ENCODE measurements at places on chromosomes 2 and 18. TPM values are rescaled to one million over a fixed set of nuclear protein-coding genes. Genes with fewer than 3 reads are reported as not detected.

Gene ITPRIPL1
- 2.3 TPM for total RNA-seq

Gene EDAR
- total RNA-seq = 0.14 TPM

Gene NBEAL1
- 60.0 TPM for total RNA-seq

Gene PSMD14
- 126 TPM for total RNA-seq

Gene PRKAG3
- total RNA-seq = not detected

Gene DNPEP
- 59.5 TPM for total RNA-seq

Gene STAT1
- 59.5 TPM for total RNA-seq

Gene DNAJC10
- total RNA-seq = 153 TPM

Gene NOL4
- not detected for total RNA-seq

Gene SCN7A
- total RNA-seq = under 0.01 TPM

Gene LHCGR
- not detected for total RNA-seq

Gene CPO
- not detected for total RNA-seq

Gene NPHP1
- total RNA-seq = 1.4 TPM

Gene LINC00305
- total RNA-seq = not detected

Gene LIMS3
- 3.1 TPM for total RNA-seq

Gene POTEC
- not detected for total RNA-seq

Gene SPATA3
- total RNA-seq = not detected

Data from nasal cavity respiratory epithelium epithelial cell of viscerocranial mucosa (primary cell).